Stimulated activated naive CD4-positive, alpha-beta T cell treated with Interleukin-2 at 50 U/mL for 16 hours (primary cell): ENCODE measurements at places on chromosomes 3 and 15.

GRCh38 chr3:124885466-124886167 lies 1.5 kb downstream of the ITGB5 start:
- no peak for DNase-seq

DNA sequence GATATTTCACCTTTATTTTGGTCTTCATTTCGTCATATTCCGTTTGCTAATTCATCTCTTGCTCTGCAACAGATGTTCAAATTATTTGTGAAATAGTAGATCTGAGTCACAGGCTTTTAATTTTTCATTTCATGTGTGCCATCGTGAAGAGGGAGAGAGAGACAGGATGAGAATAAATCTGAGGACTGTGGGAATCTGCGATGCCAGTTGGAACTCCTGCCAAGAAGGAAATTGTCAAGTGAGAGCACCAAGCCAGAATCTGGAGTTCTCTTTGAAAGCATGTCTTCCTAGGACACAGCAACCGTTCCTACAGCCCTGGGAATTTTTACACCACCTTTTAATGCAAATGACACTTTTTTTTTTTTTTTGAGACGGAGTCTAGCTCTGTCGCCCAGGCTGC lies 48.8 kb downstream of the NSMCE3 start:
- no peak for DNase-seq

DNA sequence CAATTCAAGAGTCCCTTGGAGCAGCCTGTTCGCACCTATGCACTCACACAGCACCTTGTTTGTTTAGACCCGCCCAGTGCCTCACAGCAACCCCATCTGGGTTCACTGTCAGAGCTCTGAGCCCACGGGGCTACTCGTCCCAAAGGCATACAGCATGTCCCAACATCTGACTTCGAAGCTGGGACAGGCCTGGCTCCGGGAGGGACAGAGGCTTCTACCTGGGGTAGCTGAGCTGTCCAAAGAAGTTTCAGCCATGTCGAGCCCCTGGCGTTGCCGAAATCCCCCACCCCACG lies 28.6 kb upstream of the CYP11A1 start:
- DNase-seq, result no peak

DNA sequence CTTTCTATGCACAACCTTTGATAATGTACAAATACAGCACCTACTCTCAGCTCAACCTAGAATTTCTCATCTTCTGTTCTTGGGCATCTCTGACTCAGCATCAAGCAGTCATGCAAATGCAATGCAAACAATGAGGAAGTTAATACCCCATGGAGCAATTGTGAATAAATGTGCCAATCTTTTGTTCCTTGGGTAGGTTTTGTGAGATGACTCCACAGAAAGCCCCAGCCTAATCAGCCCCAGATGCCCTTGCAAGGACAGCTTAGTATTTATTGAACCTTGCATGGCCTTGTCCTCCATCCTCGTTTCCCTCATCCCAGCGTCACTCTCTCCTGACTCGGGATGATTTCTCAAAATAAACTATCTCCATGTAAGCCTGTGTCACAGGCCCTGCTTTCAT lies 494.7 kb upstream of the NECTIN3 start:
- DNase-seq, result no peak

DNA sequence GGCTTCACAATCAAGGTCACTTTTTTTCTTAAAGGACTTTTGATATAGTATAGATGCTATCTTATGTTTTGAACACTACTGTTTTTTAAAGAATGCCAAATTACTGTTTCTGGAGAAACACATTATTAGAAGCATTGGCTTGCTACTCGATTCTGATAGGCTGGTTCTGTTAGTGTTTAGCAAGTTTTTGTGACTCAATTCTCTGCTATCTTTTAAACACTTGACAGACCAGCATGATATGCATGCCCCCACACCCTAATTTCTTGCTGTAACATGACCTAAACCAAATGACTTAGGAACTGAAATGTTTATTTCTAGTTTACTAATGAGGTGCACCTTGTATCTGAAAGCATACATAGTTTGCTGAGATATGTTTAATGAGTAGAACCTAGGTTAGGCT lies 5.5 kb upstream of the IL20RB start:
- no peak for DNase-seq

GRCh38 chr3:45559560-45560118 lies 34.9 kb upstream of the LIMD1 start:
- no peak for DNase-seq

DNA sequence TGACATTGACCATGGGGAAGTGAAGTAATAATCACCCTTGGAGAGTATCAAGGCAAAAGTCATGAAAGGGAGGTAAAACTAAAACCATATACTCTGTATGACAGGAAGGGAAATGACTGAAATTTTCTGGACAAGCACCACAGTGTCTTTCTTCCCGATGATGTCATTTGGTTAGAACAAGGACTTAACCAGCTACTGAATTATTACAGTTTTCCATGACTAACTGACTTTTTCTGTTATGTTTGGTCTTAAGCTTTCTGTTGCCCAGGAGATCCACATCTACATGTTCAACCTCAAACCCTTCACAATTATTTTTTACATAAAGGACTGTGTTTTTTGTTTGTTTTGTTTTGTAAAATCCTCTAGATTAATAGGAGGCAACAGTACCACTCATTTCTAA lies 191.9 kb upstream of the IL12A start:
- no peak for DNase-seq

- no peak for DNase-seq
Measured at GRCh38 chr3:126369490-126369889, 12.3 kb upstream of the KLF15 start.

GRCh38 chr15:95025924-95026728 lies 794.8 kb downstream of the MCTP2 start:
- no peak for DNase-seq

- no peak for DNase-seq
Measured at GRCh38 chr15:45249125-45249780, 2.8 kb upstream of the SLC28A2 start.

DNA sequence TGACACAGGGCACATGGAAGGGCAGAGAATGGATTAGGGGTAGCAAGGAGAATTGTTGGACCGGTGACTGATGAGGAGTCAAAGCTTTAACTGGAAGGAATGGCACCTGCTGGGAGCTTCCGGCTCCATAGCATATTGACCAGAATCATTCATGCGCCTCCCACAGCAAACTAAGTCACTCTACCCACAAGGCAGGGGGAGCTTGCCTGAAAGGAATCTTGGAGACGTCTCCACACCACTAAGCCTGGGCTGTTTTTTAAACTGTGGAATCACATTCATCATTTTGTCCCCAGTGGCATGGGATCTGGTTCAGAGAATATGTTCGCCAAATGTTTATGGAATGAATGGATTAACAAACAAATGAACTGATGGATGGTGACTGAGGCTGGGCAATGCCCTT lies 57.0 kb upstream of the ITGA11 start:
- DNase-seq, result no peak

- DNase-seq, result no peak
Measured at GRCh38 chr15:100174904-100175275, 166.9 kb downstream of the ADAMTS17 start.

GRCh38 chr3:58013099-58013498 lies 4.9 kb downstream of the FLNB start:
- no peak for DNase-seq

DNA sequence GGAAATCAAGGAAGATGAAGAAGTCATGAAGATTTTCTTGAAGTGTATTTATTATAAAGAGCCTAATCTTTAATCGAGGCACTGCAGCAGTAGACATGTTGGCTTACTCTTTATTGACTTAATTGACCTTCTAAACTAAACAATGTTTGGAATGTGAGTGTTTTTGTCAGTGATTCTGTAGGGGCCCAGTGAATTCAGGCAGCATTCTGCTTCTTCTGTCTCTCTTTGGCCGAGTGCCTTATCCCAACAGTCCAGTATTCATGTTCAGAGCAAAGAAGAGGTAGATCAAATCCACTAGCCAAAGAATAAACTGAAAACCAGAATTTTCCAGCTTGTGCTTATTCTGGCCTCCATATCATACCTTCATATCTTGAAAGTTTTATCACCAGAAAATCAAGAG lies 55.7 kb downstream of the RLBP1 start:
- DNase-seq, result no peak

DNA sequence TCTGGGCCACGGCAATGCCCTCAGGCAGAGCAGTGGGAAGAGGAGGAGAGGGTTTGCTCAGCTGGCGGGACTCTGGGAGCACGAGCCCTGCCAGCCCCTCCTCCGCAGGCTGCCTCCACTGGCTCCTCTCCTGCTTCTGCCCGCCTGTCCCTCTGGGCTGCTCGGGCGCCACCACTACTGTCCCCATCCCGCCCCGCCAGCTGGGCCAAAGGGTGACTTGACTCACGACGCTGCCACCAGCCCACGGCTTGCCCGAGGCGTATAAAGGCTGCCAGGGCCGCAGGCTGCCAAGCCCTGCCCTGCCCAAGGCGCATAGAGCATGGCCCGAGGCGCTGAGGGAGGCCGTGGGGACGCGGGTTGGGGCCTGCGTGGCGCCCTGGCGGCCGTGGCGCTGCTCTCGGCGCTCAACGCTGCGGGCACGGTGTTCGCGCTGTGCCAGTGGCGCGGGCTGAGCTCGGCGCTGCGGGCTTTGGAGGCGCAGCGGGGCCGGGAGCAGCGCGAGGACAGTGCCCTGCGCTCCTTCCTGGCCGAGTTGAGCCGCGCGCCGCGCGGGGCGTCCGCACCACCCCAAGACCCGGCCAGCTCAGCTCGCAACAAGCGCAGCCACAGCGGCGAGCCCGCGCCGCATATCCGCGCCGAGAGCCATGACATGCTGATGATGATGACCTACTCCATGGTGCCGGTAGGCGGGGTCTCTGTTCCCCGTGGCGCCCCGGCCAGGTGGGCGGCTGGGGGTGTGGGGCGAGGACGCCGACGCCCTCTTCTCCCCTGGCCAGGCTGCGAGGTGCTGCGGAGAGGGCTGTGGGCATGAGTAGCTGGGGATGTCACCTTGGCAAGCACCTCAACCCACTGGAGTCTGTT lies at the start of gene GLDN:
Gene GLDN, plus strand, starts transcription at position 290 of the 861 bp plus-strand sequence. Its CDS starts 30 bp downstream, at position 320.
- DNase-seq, result no peak

- no peak for DNase-seq
Measured at GRCh38 chr3:150902988-150903387, 2.3 kb downstream of the MINDY4B start.
